GM19239 (cell line): ENCODE measurements at places on chromosomes 7 and 10.

DNA sequence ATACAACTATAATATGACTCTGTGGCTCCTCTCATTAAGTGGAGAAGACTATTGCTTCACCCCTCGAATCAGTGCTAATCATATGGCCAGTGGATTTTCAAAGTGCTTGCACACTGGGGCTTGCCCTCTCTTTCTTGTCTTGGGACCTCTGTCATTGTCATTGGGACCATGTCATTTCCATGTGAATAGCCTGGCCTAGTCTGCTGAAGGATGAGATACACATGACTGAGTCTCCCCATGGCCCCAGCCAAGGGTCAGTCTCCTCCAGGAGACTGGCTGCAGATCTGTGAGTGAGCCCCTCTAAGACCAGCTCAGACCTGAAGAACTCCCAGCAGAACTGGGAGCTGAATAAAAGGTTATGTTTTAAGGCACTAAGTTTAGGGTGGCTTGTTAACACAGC is 39.5 kb downstream of the PKD1L1 start:
- no peak for DNase-seq

- no peak for DNase-seq
Observed at GRCh38 chr7:155405399-155406318, 52.3 kb upstream of the EN2 start.

DNA sequence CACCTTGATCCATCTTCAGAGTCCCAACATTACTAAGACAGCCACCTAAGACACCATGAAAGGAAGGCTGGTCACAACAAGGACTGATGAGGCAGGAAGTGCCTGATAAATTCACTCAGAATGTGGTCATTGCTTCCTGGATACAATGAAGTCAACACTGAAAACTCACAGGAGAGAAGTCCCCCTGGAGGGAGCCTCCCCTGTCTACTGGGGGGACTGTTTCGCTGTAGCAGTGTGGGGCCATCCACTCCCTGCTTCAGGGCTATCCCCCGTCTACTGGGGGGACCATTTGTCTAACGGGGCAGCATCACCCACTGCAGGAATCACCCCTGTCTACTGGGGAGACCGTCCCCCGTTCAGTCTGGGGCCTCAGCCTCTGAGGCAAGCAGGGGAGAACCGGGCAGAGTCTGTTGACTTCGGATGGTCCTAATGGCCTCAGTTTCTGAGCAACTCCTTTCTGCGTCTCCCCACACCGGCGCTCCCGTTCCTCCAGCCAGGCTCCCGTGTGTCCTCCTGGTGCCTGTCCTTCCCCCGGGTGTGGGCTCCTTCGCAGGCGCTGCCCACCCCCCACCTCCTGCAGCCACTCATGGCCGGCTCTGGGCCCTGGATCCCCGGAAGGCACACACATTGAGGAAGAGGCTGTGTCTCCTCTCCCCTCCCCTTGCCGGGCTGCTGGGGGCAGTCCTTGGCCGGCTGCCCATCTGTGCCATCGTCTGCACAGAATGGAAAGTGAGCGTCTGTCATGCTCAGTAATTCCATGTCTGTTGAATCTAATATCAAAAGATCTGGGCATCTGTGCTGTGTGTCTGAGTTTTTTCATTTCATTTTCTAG is 59.9 kb upstream of the DNAJB6 start:
- DNase-seq, result no peak

DNA sequence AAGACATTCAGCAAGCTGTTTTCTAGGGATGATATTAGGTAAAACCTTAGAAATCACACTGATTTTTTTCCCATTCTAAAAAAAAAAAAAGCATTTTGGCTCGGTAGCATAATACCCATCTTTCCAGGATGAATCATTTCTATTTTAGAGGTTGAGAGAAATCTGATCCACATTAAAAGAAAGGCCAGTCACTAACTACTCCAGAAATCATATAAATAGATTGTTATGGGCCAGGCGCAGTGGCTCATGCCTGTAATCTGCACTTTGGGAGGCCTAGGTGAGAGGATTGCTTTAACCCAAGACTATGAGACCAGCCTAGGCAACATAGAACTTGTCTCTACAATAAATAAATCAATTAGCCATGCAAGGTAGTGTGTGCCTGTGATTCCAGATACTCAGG is 164.3 kb downstream of the BAMBI start:
- DNase-seq, result no peak

GRCh38 chr10:128067691-128068397 is 58.4 kb downstream of the MKI67 start:
- DNase-seq, result no peak
